Epithelial cell of prostate (primary cell): ENCODE measurements at places on chromosomes 5 and 9.

DNA sequence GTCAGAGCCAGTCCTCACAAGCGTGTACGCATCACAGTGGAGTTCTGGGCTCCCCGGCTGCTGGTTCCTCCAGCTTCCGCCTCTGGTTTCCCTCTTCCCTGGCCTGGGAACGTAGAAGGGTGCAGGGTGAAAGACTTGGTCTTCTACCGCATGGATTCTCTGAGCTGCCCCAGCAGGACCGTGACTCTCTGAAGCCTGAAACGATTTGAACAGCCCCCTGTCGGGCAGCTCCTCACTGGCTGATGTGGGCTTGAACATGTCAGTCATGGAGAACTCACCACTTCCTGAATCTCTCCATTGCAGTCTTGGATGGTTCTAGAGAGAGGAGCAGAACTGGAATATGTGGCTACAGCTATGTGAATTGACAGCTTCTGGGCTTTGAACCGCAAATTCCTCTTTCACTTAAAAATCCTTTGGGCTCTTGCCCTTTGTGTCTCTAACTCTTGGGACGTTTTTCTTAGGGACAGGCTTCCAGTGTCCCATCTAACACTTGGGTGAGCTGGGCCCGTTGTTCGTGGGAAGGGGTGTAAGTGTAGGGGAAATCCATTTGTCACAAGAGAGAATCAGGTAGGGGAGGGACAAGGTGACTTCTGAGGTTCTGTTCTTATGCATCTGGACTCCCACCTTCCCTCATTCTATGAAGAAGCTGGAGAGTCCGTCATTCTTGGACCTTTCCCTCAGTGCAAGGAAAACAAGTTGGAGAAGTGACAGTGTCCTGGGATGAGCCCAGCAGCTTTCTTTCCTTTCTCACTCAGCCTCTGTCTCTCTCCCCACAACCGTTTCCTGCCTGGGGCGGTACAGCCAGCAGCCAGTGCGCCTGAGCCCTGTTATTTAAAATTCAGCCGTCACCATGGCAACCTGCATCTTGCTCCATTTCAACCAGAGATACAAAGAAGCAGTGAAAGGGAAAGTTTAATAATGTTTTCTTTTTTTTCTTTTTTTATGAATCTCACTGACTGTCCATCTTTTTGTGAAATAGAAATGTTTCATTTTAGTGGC lies 84.7 kb downstream of the PTTG1 start:
- no peak for DNase-seq

GRCh38 chr5:93327605-93328004 lies 253.4 kb downstream of the NR2F1-AS1 start:
- DNase-seq = no peak

- DNase-seq = peak; percentile 24
Observed at GRCh38 chr5:63398346-63398745, 563.9 kb downstream of the HTR1A start.

- no peak for DNase-seq
Observed at GRCh38 chr9:116027511-116027910, 126.1 kb upstream of the PAPPA start.

DNA sequence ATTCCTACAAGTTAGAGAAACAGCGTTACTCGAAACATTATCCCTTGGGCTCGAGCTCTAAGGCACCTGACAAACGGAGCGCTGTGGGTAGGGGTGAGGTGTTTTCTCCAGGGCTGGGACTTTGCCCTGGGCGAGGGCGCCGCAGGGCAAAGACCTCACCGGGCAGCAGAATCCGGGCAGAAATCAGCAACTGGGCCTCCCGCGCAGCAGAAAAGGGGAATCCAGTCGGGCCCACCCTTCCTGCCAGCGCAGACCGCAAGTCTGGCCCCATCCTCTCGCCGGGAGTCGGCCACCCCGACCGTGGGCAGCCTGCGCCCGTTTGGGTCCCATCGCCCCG lies 430 bp upstream of the MSH3 start:
- DNase-seq = no peak

- peak; percentile 67 for DNase-seq
Observed at GRCh38 chr9:7185612-7186011, 427.8 kb downstream of the KDM4C start.

DNA sequence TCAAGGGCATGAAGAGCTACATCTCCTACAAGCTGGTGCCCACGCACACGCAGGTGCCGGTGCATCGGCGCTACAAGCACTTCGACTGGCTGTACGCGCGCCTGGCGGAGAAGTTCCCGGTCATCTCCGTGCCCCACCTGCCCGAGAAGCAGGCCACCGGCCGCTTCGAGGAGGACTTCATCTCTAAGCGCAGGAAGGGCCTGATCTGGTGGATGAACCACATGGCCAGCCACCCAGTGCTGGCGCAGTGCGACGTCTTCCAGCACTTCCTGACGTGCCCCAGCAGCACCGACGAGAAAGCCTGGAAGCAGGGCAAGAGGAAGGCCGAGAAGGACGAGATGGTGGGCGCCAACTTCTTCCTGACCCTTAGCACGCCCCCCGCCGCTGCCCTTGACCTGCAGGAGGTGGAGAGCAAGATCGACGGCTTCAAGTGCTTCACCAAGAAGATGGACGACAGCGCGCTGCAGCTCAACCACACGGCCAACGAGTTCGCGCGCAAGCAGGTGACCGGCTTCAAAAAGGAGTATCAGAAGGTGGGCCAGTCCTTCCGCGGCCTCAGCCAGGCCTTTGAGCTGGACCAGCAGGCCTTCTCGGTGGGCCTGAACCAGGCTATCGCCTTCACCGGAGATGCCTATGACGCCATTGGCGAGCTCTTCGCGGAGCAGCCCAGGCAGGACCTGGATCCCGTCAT lies 1.4 kb downstream of the SNX18 start:
- no peak for DNase-seq

DNA sequence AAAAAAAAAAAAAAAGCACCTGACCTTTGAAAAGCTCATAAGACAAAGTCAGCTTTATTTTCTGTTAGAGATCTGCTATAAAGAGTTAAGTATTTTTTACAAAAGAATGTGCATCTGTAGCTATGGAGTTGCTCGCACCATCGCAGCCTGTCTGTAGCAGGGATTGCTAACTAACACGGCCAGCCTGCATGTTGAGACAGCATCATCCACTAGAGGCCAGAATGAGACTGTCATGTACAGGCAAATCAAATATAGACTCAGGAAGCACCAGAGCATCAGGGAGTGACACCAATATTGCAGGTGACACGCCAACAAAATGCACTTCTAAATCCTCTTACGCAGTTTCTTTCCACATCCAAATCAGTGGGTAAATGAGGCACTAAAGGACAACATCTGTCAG lies 136.3 kb upstream of the RASEF start:
- DNase-seq = peak; percentile 39

DNA sequence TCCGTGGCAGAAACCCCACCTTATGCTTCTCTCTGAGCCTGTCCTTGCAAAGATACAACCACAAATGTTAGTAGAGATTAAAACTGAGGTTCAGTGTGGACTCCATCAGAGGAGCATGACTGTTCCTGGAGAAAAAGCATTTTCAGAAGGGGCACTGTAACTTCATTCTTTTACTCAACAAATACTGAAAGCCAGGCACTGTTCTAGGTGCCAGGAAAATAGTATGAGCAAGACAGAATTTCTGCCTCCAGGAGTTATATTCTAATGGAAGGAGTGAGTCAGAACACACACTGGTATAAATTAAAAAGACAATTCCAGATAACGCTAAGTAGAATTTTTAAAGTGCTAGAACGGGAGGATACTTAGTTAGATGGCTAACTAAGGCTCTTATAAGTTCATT lies 251.4 kb upstream of the GAS1 start:
- no peak for DNase-seq

DNA sequence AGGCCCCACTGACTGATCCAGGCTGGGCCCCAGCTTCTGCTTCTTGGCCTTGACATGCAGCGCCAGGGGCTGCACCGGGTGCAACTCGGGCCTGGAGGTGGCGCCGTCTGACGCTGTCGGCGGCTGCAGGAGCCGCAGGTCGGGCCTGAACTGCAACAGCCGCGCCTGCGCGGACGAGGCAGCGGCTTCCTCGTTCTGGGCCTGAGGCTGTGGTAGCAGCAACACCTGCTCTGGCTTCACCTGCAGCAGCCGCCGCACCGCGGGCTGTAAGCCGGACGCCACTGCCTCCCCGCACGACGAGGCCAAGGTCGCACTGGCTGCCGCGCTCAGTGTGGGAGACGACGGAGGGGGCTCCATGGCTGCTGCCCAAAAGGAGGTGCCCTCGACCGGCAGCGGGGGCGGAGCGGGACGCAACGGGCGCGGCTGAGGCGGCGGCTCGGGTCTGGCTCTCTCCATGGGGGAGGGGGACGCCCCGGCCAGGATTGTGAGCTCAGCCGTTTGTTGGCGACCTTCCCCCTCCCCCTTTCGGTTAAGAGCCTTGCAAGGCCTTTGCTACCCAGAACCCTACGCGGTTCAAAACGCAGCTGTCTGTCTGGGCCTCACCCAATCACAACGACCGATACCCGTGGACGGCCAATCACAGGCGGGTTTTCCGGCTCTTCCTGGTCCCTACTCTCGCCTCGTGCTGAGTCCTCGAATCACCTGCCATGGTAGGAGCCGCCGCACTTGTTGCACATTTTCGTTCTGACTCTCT lies 438 bp downstream of the SOX30 start:
- no peak for DNase-seq

GRCh38 chr5:151054709-151055108 lies 26.1 kb downstream of the TNIP1 start:
- DNase-seq = no peak

- DNase-seq = no peak
Observed at GRCh38 chr5:160197341-160198144, 31.8 kb upstream of the FABP6 start.

DNA sequence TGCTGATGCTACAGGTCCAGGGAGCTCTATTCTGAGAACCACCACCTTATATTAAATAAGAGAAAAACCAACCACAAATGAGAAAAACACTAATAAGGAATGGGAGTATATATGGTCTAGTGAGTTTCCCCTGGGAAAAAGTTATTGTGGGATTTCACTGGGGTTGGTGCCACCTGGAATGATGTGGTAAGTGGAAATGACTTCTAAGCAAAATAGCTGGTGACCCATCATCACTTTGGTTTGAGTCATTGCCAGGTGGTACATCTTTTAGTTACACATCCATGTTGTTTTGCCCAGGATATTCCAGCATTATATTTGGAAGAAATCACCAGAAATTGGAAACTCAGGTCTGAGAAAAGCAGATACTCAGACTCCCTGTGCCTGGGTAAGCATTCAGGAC lies 437.3 kb downstream of the DTWD2 start:
- no peak for DNase-seq

GRCh38 chr9:79432485-79432884 lies 139.3 kb upstream of the TLE4 start:
- DNase-seq = no peak

- DNase-seq = no peak
Observed at GRCh38 chr5:111574311-111574710, 62.0 kb upstream of the STARD4 start.

DNA sequence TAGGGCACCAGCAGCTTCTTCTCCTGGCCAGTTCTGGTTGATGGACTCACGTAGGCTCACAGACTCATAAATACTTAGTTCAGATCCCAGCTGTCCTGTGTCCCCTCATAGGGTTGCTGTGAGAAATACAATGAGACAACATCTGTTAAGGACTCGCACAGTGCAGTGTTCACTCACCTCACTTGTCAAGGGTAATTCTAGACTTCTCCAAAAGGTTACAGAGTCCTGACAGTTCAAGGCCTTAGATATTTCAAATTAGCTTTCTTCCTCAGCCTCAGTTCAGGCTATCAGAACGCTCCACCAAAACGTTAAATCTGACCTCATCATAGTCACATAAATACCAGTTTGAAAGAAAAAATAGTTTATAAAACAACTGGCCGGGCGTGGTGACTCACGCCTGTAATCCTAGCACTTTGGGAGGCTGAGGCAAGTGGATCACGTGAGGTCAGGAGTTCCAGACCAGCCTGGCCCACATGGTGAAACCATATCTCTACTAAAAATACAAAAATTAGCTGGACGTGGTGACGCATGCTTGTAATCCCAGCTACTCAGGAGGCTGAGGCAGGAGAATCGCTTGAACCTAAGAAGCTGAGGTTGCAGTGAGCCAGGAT lies 106.3 kb downstream of the UGCG start:
- DNase-seq = no peak

- no peak for DNase-seq
Observed at GRCh38 chr5:151195622-151196021, 28.3 kb downstream of the CCDC69 start.

- DNase-seq = no peak
Observed at GRCh38 chr5:856531-857425, 6.0 kb upstream of the ZDHHC11 start.

DNA sequence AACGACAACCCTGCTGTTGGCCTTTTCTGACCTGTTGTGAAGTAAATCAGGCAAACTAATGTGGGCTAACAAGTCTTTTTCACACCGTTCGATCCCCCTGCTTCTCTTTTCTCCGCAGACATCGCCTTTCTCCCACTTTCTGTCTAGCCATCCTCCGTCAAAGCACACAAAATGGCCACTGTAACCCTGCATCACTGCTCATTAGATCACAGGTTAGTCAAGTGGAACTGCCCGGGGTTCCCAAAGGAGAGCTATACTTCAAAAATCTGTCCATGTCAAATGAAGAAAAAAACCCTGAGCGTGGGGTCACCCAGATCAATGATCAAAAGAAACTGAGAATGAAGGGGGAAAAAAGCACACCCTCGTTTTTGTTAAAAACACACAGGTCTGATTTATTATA lies 212.1 kb downstream of the ARL15 start:
- no peak for DNase-seq

DNA sequence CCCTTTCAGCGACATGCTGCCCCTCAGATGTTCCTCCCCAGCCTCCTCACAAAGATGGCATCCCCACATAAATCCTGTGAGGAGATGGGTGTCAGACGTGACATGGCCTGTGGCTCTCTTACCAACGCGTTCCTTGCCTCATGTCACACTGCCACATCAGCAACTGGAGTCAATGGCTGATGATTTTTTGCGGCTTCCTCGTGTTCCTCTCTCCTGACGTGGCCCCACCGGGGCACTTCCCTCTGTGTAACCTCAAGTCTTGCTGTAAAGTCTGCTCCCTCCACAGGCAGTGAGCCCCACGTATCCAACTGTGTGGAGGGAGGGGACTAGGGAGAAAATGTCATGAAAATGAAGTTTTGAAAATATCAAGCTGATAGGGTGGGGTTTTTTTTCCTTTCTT lies 53.2 kb upstream of the SHISAL2B start:
- DNase-seq = no peak

- DNase-seq = no peak
Observed at GRCh38 chr5:138360941-138361452, 8.5 kb downstream of the KDM3B start.
